ENCODE measurements at places on chromosomes 7 and 10.

DNA sequence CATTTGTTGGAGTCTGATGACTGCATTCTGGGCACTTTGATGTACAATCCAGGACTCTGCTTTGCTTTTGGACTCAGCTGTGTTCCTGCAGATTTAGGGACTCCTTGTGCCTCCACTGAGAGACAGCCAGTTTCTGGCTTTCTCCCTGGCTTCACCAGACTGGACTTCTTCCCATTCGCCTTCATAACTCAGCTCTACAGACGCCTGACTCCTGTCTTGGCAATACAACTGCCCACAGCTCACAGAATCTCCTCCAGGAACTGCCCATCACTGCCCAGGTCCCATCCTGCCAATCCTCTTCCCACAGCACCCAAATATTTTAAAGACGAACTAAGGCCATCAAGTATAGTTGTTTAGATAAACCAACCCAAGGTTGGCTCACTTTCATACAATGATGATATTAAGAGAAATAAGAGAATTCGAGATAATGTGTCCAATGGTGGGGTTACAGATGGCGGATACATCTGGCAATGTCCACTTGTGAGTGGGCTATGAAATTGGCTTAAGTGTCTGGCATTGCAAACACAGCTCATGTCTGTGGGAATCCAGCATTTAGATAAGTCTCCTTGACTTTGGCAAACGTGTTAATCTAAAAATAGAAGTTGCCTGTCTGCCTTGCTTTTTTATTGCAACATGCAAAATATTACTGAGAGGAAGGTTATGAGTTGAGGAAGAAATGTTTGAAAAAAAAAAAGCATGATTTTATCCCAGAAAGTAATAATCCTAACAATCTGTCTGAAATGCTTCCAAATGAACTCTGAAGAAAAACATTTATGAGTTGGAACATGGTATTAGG, 95.1 kb downstream of the ITGA8 start:
- DNase-seq, result no peak

GRCh38 chr10:112429654-112430230, 17.0 kb downstream of the ZDHHC6 start:
- DNase-seq, result no peak

DNA sequence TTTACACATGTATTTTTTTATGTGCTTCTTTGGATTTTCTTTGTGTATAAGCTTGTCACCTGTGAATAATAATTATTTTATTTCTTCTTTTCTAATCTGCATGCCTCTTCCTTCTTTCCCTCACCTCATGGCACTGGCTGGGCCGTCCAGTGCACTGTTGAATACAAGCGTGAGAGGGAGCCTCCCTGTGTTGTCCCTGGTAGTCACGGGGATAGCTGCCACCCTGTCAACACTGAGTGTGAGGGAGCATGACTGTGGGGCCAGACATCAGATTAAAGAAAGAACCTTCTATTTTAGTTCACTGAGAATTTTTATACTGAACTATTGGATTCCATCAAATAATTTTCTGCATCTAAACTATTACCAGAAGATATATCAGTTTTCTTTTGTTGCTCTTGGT, 187.9 kb downstream of the CDC14C start:
- DNase-seq, result no peak

- no peak for DNase-seq
Observed at GRCh38 chr7:19235680-19236079, 90.5 kb upstream of the FERD3L start.

DNA sequence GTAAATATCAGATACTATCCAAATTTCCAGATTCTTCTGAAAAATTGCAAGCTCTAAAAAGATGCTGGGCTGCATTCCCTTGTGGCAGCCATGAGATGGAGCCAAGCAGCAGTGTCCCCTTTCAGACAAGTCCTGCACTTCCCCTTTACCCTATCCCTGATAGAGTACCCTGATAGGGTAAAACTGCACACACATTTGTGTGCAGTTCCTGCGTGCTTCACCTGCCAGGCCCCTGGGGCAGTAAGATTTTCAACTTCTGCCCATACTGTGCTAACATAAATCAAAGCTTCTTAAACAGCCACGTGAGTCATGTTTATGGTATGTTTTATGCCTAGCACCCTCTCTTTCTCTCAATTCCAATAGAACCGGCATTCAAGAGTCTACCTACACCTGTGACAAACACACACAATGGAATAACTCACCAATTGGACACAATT, 52.2 kb downstream of the IFIT5 start:
- peak; percentile 86 for DNase-seq

- DNase-seq, result no peak
Observed at GRCh38 chr10:43667761-43668386, 19.2 kb upstream of the ZNF32 start.

GRCh38 chr10:92757066-92757710, 67.4 kb downstream of the HHEX start:
- peak; percentile 55 for DNase-seq

GRCh38 chr7:135275971-135276580, 42.4 kb downstream of the STRA8 start:
- DNase-seq, result no peak

- no peak for DNase-seq
Observed at GRCh38 chr10:65518379-65518778, 1407.5 kb upstream of the LRRTM3 start.

- no peak for DNase-seq
Observed at GRCh38 chr7:17772581-17773288, 167.6 kb downstream of the SNX13 start.

DNA sequence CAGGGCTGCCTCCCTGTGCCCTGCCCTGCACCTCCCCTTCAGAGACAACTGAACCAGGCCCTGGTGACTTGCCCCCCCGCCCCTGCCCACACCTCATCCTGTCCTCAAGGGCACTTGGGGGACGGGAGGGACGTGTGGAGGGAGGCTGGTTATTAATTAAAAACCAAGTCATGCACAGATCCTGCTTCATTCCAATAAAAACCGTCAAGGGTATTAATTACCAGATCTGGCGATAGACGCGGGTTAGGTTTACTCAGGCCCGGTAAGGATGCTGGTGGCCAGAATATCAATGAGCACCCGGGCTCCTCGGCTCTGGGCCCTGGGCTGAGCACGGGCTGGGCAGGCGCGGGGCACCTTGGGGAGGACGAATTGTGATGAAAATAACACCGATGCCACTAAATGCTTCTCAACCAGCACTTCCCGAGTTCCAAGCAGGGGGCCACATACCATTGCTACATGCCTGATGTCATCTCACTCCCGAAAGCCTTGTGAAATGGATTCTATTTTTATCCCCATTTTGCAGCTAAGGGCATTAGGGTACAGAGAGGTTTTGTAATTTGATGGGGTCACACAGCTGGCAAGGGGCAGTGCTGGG, 24.5 kb upstream of the GTF2IRD1 start:
- DNase-seq, result no peak

GRCh38 chr7:50782375-50783208, at the start of gene GRB10:
GRB10 (minus strand) TSS chr7:50782896; CDS start chr7:50732322, 50,574 bp downstream.
- DNase-seq, result no peak

DNA sequence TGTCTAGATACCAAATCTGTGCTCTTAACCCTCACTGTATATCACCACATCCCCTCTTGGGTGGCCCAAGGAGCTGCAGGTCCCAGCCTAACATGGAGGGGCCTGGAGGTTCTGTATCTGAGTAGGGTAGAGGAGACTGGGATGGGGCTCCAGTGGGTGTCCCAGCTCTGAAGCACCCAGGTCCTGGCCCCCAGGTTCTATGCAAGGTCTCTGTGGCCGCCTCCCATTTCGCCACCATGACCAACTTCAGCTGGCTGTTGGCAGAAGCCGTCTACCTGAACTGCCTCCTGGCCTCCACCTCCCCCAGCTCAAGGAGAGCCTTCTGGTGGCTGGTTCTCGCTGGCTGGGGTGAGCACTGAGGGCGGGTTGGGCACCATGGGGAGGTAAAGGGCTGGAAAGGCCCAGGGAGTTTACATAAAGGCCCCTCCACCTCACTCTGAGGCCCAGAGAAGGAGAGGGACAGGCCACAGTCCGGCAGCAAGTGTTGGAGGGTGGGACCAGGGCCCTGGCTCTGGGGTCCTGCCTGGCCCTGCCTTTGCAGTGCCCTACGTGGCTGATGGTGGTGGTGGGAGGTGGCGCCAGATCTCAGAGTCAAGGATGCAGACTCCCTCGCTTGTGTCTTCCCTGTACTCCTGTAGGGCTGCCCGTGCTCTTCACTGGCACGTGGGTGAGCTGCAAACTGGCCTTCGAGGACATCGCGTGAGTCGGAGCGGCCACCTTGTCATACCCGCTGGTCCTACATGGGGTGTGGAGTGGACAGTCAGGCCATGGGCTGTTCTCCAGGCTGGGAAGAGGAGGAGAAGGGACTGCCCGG, 10.2 kb downstream of the GHRHR start:
- no peak for DNase-seq

DNA sequence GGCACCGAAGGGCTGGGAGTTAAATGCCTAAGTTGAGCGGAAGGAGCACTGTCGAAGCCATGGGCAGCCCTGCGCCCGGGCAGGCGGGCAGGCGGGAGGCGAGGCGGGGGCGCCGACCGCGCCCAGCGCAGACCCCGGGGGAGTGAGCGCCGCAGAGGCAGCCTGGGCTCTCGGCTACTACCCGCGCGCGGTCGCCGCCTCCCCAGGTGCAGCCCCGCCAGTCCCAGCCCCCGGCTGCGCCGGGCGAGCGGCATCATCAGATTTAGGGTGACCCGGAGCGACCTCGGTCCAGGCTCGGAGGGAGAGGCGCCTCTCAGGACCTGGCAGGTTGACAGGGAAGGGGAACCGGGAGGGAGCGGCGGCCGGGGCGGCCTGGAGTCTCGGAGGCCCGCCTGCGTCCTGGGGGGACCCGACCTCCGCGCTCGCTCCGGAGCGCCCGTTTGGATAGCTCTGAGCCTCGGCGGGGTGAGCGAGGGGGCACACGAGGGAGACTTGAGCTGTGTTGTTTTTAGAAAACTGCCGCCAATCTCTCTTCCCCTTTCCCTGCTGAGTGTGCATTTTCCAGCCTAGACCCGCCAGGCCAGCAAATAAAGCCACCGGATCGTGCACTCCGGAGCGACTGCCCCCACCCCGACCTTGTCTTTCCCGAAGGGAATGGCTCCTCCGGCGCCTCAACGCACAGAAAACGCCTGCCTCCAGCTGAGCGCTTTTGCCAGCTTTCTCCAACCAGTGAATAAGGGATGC, 2.3 kb upstream of the NRP1 start:
- peak; percentile 30 for DNase-seq

DNA sequence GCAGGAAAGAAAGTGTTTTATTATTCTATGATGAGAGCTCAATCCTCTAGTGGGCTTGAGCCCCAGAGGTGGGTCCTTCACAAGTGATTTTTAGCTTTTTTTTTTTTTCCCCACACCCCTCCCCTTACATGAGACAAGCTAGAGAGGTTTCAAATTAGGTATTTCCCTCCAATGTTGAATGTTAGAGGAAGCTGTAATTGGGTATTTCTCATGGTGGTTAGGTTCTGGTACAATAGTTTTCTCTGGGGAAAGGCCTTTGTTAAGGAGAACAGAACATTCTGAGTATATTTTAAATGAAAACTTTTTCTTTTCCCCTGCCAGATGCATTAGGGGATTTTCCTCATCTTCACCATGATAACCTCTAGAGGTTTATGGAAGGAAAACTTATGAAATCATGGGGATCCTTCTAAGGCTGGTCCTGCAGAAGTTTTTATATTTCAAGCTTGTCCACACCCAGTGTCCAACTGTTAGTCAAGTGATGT, 1039.7 kb downstream of the NRG3 start:
- DNase-seq, result no peak

DNA sequence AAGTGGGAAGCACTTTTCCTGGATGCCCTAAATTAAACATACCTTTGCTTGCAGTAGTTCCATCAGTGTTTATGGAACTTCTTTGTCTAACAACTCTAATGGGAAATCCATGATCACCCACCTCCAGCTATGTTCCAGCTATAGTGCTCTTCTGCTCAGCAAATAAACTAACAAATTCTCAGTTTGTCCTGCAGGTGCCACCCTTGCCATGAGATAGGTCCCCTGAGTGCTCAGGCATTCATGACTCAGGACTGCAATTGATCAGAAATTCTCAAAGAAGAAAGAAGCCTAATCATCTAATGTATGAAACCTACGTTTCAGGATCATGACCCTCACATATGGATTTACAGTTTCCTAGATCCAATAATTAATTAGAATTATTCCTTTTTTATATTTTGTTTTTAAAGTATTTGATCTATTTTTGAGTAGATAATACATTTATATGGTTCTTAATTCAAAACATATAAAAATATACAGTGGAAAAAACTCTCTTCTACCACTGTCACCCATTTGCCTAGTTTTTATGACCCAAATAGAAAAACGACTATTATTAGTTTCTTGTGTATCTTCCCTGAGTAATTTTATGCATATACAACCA, 48.7 kb upstream of the DYNC1I1 start:
- DNase-seq, result peak; percentile 50

GRCh38 chr10:47276576-47277351, 23.2 kb upstream of the GDF10 start:
- DNase-seq, result no peak

GRCh38 chr7:81040496-81040895, 121.6 kb upstream of the SEMA3C start:
- no peak for DNase-seq

DNA sequence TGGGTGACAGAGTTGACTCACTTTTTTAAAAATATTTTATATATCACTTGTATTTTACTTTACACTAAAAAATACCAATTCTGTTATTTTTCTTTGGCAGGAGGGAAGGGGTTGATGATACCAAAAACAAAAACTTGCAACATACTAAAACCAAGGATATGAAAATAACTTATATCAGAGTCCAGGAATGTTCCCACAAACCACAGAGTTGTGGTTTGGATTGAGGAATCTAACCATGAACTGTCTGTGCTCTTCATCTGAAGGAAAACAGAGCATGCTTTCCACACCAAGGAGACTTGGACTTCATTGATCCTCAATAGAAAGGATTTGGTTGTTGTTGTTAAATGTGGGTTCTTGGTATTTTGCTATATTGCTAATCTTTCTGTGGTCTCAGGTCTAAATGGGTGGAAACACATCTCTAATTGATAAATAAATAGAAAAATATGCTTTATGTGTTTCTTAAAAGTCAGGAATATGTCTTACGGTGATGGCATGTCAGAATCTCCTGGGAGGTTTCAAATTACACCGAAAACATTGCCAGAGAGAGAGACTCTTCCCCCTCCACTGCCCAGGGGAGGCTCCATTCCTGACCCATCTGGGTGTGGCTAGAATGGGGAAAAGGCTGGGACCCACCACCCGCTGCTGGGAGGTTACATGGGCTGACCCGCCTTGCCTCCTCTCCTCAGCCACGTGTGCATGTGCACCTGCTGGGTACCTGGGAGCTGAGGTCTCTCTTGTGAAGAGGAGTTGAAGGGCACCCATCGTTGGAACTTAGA, 46.9 kb upstream of the STK17A start:
- peak; percentile 42 for DNase-seq

GRCh38 chr7:108284349-108285002, 154.3 kb upstream of the LAMB4 start:
- no peak for DNase-seq

GRCh38 chr10:34885898-34886297, 70.8 kb upstream of the PARD3 start:
- DNase-seq, result no peak
